ENCODE measurements at places on chromosomes 3 and 15.

GRCh38 chr15:50009634-50010033, 109.4 kb downstream of the ATP8B4 start:
- no peak for DNase-seq

DNA sequence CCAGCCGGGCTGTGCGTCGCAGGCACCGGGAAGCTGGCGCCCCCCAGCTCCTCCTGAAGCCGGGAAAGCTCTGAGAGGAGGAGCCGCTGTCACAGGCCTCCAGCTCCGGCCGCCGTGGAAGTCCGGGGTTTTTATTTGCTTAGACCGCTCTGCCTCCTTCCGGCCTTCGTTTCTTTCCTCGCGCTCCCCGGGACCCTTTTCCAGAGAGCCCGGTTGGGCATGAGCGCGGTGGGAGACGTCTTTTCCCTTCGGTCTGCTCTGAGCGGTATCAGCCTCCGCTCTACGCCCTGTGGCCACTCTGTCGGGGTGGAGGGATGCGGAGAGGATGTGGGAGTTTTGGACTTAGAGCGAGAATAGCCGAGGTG, 559 bp downstream of the SENP5 start:
- DNase-seq: peak; percentile 75

DNA sequence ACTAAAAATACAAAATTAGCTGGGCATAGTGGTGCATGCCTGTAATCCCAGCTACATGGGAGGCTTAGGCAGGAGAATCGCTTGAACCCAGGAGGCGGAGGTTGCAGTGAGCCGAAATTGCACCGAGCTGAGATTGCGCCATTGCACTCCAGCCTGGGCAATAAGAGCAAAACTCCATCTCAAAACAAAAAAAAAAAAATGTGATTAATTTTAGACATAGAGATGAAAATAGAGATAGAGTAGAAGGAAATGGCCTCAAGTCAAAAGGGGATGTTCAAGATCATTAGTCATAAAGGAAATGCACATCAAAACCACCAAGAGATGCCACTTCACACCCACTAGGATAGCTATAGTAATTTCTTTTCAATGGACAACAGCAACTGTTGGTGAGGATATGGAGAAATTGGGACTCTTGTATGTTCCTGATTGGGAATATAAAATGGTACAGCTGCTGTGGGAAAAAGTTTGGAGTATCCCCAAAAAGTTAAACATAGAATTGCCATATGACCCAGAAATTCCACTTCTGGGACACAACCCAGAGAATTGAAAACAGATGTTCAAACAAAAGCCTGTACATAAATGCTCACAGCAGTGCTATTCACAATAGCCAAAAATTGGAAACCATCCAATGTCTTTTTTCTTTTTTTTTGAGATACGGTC, 55.4 kb downstream of the ABHD2 start:
- DNase-seq: no peak

DNA sequence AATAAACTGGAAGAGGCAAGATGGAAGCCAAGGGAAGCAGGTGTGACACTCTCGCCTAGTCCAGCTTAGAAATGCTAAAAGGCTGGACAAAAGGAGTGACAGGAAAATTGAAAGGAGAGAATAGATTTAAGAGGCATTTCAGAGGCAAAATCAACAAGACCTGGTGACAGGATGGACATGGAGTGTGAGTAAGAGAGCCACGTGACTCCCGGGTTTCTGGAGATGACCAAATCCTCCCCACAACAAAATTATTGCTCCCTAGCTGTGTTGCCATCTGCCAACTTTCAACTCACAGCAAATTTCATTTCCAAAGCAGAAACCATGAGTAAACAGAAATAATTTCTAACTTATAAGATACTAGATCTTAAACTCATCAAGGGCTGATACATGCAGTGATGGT, 52.6 kb downstream of the MTHFS start:
- DNase-seq: no peak

DNA sequence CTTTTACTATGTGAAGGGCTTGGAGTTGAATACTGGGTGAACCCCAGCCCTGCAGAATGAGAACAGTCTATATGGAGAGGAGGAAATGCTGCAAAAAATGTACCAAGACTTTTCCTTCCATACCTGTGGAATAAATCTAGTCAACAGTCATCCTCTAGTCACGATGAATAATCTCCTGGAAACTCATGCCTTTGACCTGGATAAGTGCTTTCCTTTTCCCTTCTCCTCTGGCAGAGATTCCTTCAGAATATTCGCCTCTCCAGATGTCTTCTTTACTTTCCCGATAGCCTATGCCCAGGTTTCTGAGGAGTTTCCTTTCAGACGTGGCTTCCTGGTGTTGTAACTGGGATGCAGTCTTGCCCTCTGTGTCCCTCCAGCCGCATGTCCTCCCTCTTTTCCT, 28.1 kb downstream of the CCNL1 start:
- no peak for DNase-seq

DNA sequence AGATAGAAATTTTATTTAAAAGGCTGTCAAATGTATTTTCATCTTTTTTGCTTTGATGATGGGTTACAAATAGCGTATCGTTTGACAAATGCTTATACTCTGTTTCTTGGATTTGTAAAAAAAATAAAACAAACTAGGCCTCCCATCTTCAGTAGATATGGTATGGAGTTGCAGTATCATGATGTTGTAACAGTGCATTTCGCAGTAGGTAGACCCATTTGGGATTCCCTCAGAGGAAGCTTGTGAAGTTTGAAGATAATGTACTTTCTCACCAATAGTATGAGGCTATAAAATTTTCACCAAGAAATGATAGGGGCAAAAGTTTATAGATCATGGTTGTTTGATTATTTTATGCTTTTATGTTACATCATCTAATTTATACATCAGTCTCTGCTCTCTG, 10.8 kb downstream of the MBNL1 start:
- DNase-seq: no peak

DNA sequence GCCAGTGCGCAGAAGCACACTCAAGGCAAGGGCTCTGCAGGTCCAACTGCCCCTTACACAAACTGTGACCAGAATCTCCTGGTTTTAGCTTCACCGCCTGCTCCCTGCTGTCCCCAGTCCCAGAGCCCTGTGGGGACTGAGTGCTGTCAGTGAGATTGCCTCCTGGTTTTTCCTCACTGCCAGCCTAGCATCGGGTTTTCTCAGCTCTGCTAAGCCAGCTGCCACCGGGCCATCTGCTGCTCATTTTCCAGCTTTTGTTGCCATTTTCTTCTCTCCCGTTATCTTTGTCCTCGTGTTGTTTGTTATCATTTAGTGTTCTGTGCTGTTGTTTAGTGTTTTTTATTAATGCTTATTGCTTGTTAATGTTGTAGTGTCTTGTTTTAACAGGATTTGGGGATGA, 79.5 kb upstream of the BLM start:
- DNase-seq: no peak

GRCh38 chr3:87761795-87762194, 297.0 kb downstream of the CGGBP1 start:
- no peak for DNase-seq

- DNase-seq: no peak
Observed at GRCh38 chr15:73959012-73959581, 32.8 kb downstream of the LOXL1 start.

DNA sequence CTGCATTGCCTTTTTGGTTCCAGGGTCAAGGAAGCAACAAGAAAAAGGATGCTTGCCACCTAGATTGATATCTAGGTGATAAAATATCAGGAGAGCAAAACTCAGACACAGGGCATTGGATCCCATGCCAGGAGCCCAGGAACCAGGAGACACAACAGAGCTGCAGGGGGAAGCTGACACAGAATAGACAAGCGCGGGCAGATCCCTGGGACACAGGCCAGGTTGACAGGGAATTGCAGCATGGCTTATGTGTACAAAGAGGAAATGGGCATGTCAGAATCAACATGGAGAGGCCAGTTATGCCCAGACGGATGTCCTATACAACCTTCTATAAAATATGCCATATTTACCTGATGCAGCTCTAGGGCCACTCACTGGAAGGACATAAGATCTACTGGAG, 84.2 kb downstream of the SEMA6D start:
- DNase-seq: no peak

DNA sequence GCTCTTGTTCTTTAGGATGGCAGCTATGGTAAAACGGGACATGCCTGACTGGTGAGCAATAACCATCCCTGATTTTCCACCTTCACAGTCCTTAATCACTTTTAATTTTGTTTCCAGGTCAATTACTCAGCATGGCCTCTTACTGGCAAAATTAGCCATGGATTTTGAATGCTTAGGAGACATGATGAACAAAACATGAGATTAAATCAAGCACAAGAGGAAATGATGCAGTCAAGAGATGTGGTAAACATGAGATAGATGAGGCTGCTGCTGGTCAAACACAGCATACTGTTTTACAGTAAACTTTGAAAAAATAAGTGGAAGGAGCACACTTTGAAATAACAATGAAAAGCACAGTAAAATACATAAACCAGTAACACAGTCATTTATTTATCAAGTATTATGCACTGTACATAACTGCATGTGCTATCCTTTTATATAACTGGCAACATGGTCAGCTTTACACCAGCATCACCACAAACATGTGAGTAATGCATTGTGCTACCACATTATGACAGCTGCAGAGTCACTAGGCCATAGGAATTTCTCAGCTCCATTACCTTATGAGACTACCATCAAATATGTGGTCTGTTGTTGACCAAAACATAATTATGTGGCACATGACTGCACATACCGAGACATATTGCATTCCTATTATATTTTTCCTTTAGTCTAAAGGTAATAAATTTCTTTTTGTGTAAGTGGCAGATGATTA, 30.1 kb upstream of the ZNF502 start:
- no peak for DNase-seq

DNA sequence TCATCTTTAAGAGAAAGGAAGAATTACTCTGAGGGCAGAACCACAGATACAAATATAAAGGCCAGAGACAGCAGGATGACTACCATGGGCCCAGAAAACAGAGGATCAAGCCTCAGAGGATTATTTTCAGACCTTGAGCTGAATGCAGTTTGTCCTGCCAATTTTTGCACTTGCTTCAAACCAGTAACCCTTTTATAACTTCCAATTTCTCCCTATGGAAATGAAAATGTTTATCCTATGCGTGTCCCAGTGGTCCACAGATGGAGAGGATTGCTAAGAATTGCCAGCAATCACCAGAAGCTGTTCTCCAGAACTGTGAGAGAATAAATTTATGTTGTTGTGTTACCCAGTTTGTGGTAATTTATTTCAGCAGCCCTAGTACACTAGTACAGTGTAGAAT, 26.4 kb upstream of the MME start:
- DNase-seq: no peak

DNA sequence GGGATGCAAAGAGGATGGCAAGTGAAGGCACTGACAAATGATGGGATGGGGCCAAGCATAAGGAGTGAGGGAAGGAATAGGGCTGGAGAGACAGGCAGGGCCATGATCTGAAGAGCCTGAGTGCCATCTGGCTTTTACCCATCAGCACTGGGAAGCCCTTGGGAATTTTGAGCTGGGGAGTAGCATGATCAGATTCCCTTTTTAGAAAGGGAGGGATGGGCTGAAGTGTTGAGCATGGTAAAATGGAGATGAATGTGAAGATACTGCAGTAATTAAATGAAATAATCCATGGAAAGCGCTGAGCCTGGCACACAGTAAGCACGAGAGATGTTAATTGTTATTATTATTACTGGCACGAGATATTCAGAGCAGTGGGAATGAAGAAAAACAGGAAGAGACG, 9.9 kb downstream of the RBP1 start:
- DNase-seq: no peak

- DNase-seq: no peak
Observed at GRCh38 chr3:145900056-145900829, 260.7 kb downstream of the PLOD2 start.

DNA sequence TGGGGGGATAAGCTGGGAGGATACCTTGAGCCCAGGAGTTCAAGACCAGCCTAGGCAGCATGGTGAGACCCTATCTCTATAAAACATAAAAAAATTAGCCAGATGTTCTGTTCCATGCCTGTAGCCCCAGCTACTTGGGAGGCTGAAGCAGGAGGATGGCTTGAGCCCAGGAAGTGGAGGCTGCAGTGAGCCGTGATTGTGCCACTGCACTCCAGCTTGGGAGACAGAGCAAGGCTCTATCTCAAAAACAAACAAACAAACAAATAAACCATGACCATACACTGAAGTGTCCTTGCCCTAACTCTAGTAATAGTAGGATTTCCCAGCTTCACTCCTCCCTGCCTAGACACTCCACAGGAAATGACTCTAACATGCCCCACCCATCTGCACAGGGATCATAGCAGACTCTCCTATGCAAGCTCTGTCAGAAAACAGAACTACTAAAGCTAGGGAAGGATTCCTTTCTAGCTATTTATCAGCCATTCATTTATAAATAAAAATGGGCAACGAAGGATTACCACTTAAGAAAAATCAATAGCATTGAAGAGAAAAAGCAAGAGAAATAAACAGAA, 4.6 kb downstream of the ERICH6 start:
- no peak for DNase-seq

Data from endodermal cell (in vitro differentiated cells).